ENCODE measurements at places on chromosomes 5 and 9.
A peak's percentile ranks its signal among the peaks of the same experiment; 100 is the strongest.

DNA sequence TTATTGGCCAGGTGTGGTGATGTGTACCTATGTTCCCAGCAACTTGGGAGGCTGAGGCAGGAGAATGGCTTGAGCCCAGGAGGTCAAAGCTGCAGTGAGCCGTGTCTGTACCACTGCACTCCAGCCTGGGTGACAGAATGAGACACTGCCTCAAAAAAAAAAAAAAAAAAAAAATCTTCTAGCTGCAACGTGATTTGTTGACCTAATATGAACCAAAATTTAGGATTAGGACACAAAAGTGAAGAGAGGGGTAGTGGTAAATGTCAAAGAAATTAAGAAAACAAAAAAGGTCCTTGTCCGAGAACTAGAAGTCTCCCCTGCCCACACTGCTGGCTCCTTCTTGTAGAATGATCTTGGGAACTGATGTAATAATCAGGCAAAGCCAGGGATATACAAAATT lies 272.0 kb downstream of the EFNA5 start:
- DNase-seq: no peak

GRCh38 chr9:123081824-123082223 lies 48.4 kb downstream of the GPR21 start:
- DNase-seq: peak; percentile 9

DNA sequence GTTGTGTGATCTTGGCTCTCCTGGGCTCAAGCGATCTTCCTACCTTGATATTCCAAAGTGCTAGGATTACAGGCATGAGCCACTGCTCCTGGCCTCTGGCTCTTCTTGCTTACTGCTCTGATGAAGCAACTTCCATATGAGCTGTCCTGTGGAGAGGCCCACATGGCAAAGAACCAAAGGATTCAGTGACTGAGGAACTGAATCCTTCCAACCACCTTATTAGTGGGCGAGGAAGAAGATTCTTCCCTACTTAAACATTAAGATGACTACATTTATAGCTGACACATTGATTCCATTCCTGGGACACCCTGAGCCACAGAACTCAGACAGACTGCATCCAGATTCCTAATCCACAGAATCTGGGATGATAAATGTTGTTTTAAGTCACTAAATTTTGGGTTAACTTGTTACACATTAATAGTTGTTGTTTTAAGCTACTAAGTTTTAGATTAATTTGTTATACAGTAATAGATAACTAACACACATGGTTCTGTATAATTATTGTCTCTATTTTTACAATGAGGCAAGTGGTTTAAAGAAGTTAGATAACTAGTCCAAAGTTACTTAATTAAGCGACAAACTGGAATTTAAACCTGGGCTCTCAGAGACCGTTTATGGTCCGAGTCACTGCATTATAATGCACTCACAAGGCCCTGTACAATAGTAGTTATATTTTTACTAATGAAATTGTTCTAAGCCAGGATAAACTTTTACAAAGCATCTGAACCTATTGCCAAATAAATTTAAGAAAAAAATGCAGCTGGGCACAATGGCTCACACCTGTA lies 16.7 kb upstream of the SLCO4C1 start:
- DNase-seq: no peak

GRCh38 chr5:75651575-75652238 lies 40.5 kb downstream of the ANKDD1B start:
- DNase-seq: no peak

GRCh38 chr5:96795626-96796025 lies 12.1 kb downstream of the ERAP1 start:
- DNase-seq: no peak

- DNase-seq: peak; percentile 77
These were observed 5.0 kb downstream of the PPARGC1B start for GRCh38 chr5:149735066-149735465.

- no peak for DNase-seq
These were observed 255.8 kb upstream of the SLC24A2 start for GRCh38 chr9:20044686-20045085.

GRCh38 chr9:117487555-117488175 lies 72.8 kb upstream of the ASTN2 start:
- peak; percentile 2 for DNase-seq

DNA sequence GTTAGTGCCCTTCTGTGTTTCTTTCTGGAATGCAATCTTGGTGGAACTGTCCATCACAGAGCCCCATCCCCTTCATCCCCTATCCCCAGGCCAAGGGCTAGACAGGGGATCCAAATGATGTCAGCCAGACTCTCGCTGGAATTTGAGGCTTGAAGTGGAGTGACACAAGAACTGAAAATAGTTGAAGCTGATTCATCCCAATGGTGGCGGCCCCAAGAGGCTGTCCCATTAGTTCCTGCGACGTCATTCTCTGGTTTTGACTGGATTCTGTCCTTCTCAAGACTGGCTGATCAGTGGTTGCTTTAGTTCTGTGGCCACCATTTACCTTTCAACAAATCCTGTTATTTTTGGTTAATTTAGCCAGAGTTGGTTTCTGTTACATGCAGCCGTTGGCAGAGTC lies 59.9 kb downstream of the SUB1 start:
- DNase-seq: no peak

GRCh38 chr5:138737494-138738265 lies 15.5 kb upstream of the CTNNA1 start:
- no peak for DNase-seq

- no peak for DNase-seq
These were observed 59.4 kb downstream of the GRAMD2B start for GRCh38 chr5:126482591-126482990.

DNA sequence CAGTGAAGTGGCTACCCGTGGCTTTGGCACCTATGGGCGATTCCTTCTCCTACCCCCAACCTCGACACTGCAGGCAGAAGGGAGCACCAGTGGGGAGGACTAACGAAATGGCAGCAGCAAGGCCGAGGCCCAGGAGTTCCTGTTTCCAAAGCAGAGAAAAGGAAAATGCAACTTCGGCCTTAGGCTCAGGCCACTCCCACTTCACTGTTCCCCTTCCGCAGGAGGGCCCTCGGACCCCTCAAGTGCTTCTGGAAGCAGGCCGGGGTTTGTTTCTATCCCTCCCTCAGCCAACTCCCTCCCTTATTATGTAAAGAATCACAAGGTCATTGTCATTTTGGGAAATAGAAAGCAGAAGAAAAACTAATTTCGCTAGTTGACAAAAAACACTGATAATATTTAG lies 36.4 kb upstream of the NKX2-5 start:
- DNase-seq: no peak

DNA sequence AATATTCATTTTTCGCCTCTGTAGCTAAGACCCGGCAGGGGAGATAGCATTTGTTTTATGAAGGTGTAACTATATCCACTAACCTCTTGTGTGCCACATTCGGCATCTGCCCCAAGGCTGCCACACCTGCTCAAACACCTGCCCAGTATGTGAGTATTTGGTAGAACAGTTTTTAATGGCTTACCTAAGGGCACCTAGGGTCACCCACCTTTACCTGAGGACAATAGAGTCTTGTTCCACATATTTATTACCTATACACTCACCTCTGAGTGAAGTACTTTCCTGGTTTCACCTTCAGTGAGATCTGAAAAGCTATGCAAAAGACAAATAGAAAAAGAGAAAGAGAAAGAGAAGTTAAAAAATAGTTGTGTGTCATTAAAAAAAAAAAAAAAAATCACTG lies 68.0 kb upstream of the PIP5K1B start:
- DNase-seq: no peak

- DNase-seq: no peak
These were observed 60.0 kb downstream of the HSD17B4 start for GRCh38 chr5:119512277-119512676.

DNA sequence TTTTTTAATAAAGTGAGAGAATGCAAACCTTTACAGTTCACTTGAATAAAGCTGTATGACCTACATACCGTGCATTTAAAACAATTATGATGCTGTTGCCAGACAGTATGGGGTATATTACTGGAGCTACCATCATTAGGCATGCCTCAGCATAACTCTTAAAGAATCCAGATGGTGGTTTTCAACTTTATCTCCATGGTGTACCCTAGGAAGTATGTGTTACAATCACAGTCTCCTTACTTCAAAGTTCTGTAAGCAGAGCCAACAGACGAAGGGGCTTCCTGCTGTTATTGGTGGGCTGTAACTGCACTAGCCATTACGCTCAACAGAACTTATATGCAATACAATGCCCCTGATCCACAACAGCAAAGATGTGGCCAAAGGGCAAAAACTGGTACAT lies 803.3 kb downstream of the DTWD2 start:
- no peak for DNase-seq

DNA sequence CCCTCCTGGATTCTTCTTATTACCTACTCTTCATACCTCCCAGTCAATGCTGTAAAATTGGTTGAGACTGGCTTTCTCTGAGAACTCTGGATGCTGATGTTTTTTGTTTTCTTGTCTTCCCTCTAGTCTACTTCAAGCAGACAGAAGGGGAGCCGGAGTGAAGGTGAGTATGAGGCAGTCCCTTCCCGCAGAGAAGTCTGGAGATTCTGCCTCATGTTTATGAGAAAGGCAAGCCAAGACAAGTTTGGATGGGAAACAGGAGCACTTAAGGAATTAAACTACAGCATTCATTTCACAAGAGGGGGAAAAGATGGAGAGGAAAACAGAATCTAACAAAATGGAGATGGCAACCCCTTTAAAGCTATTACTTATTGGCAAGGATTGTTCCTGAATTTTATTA lies 246.1 kb downstream of the TRIM32 start:
- no peak for DNase-seq

DNA sequence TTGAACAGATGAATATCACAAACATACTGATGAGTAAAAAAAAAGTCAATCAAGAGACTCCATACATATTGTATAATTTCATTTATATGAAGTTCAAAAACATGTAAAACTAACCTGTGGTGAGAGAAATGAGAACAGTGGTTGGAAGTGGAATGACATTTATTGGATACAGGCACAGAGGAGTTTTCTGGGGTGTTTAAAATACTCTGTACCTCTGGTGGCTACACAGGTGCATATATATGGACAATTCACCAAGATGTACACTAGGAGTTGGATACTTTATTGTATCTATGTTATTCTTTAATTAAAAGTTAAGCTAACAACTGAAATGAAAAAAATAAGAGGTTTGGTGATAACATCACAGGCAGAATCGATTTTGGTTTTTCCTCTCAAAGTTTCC lies 14.1 kb downstream of the FOXD1 start:
- no peak for DNase-seq

DNA sequence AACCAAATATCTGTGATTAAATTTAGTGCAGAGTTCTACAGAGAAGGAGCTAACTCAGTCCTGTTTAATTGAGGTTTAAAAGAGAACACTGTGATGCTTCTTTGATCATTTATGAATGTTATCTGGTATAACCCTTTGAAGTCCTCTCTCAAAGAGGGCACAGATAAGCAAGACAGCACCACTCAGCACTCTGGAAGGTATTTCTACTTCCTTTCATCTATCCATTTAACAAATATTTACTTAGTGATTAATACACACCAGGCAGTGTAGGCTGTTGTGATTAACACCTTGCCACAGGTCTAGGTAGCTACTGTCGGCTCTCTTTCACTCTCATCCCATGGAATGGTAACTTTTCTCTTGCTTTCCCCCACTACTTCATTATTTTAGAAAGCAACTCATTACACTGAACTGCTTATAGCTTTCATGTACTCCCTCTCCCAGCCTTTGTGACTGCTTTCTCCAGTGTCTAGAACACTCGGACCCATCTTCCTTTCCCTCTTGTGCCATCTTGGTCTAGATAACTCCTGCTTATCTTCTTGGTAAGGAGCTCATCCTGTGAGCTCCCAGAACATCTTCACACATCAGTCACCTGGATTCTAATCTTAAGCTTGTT lies 54.7 kb downstream of the GLDC start:
- DNase-seq: no peak

DNA sequence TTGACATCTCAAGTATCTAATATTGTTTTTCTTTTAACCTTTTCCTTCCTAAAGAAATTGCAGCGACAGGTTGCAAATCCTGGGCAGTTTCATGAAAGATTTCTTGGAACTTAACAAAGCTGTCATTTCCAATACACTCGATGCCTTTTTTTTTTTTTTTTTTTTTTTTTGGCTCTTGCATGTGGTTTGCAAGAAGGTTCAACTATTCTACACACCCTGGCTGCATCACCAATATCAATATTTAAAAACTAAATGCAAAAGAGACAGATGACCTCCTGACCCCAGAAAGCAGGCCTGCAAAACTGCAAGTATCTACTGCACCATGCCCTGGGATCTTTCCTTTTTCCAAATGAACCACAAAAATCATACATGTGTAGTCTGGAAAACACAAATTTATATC lies 4.4 kb upstream of the NFIB start:
- DNase-seq: no peak

DNA sequence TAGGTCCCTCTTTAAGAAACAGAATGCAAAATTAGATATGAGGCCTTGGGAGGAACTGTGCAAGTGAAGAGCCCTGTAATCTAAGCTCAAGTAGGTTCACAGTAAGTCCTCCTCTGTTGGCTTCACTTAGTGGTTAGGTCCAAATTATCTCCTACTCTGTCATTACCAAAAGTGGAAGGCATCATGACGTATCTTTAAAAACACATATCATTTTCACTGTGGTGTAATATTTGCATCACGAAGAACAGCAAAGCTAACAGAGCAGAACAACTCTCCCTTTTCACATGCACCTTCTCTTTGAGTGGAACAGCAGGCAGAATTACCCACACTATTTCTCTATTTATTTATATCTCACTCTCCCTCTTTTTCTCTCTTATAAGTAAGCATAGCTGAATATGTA lies 240.5 kb upstream of the CCNH start:
- no peak for DNase-seq

DNA sequence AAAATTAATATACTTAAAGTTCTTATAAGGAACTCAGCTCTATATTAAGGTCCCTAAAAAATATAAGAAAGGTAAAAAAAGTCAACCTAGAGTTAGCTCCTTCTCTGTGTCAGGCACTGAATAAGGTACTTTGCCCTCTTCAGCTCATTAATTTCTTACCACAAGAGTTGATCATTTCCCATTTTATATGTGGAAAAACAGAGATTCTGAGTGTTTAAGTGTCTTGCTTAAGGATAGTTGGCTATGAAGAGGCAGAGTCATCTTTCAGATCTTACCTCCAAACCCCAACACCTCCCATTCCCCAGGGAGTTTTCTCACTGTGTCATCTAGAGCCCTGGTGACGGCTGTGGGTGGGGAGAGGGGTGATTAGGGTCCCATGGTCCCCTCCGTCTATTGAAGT lies 40.6 kb downstream of the INSYN2B start:
- DNase-seq: no peak

- no peak for DNase-seq
These were observed 312.8 kb downstream of the NDUFS4 start for GRCh38 chr5:53873235-53873634.

DNA sequence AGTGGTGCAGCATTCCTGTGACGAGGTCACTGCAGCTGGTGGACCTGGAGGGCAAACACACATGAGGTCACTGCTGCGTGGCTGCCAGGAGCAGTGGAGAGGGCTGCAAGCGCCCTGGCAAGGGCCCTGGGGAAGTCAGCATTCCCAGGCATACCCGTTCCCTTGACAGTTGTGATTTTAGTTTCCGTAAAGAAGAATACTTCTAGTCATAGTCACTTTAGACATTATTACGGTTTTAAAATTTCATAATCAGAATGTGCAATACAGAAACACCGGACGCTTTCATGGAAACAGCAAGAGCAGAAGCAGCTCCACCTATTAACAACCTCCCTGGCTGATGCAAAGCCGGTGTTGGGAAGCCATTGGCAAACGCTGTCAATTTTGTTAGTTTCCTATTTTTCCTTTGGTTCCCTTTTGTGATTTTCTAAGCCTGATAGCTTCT lies 129.8 kb downstream of the GADD45G start:
- no peak for DNase-seq
